AG10803 (cell line): ENCODE measurements at places on chromosomes 1 and 21.
A peak's percentile ranks its signal among the peaks of the same experiment; 100 is the strongest.

GRCh38 chr1:22408230-22408629 lies 43.4 kb upstream of the ZBTB40 start:
- no peak for DNase-seq

- DNase-seq = no peak
Measured at GRCh38 chr1:221783437-221783836, 41.5 kb upstream of the DUSP10 start.

- DNase-seq = peak; percentile 39
Measured at GRCh38 chr1:207051191-207051943, at the start of gene YOD1. Gene YOD1, minus strand, starts transcription at chr1:207051208. Its CDS starts 178 bp downstream, at chr1:207051030.

DNA sequence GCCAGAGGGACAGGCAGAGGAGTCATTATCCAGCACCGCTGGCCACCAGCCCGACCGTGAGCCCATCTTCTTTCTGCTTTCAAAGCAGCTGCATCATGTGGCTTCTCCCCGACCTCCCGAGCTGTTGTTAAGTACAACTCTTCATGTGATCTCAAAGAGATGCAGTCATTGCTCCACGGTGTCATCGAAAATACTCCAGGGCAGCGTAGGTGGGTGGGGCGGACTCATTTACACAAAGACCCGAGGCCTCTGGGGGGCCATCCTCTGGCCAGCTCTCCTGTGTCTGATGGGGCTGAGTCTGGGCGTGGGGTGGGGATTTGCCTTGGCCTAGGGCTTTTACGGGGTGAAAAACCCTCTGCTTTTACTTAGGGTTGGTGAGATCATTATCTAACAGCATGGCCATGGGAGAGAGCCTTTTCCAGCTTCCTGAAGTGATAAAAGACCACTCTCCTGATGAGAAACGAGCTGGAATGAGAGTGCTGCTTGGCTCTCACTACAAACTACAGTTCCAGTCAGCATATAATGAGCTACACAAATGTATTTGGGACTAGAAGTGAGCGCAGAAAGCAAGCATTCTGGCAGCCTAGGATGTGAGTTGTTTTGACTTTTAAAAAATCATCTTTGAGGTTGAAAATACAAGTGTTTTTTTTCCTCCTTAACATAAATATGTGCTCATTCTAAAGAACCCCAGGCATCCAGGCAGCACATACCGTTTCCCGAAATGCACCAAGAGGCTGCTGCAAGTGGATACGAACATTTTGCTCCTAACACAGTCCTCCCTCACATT lies 165.0 kb downstream of the RHOU start:
- no peak for DNase-seq

DNA sequence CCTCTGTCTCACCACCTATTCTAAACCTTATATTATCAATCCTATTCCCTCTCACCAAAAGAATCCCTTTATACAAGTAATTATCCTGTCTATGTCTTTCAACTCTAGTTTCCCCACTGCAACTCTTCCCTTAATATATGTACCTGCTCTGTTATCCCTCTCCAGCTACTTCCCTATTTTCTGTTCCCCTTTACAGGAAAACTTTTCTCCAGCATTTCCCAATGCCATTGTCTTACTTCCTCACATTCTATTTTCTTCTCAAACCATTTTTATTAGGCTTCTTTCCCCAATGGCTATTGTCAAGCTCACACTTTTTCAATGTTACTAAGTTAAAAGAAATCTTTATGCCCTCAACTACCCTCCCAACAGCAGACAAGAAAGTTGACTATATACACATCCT lies 11.6 kb downstream of the DPYD start:
- no peak for DNase-seq

- DNase-seq = no peak
Measured at GRCh38 chr1:76164165-76164564, 89.6 kb downstream of the ST6GALNAC3 start.
